ENCODE measurements at places on chromosomes 3 and 15.

DNA sequence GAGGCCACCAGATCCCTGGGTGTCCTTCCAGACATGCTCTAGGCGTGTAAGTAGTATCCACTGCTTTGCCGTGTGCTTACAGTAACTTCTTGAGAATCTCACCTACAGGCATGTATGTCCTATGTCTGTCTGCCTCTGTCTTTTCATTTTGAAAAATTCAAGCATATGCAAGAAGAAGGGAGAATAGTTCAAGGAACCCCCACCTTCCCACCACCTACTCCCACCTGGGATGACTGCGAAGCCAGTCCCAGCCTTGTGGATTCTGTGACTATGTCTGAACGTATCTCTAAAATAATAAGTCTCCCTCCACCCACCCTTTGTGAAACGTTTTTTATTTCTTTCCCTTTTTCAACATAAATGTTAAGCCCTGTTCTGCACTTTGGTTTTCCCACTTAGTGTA, 15.0 kb downstream of the CHST13 start:
- DNase-seq = no peak

- no peak for DNase-seq
Observed at GRCh38 chr3:171731691-171732090, 78.6 kb downstream of the PLD1 start.

DNA sequence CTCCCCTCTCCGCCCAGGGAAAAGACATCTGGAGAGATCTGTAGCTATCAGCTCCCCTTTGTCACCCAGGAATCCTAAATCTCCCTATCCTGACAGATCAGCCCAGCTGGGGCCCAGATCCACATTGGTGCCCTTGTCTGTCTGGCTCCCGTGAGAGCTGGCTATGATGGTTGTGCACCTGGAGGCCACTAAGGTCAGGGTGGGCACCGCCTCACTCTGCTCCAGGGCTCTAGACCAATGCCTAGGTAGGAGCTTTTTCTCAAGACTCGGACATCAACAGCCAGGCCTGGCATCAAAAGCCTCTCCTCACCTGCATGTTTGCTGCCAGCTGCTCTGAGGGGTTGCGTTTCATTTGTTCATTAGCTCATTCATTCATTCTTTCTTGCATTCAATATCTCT, 142.7 kb downstream of the SMAD6 start:
- no peak for DNase-seq

DNA sequence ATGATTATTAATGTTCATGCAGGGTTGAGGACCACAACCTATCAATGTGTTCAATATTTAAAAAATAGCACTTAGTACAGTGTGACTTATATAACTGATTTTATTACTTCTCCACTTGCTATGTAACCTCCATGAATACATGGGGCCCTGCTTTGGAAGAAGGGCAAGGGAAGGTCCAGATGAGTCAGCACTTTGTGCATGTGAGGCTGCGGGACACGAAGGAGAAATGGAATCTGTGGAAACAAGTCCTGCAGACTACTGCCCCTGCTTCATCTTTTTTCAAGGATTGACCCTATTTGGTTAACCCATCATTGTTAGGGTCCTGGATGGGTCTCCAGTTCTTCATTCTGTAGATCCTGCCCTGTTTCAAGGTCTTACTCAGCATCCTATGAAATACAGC, 1.6 kb downstream of the NXPE3 start:
- no peak for DNase-seq

- DNase-seq = no peak
Observed at GRCh38 chr3:13660042-13660874, 111.3 kb downstream of the FBLN2 start.

- DNase-seq = no peak
Observed at GRCh38 chr3:133159498-133160475, 121.6 kb downstream of the TMEM108 start.

GRCh38 chr15:38991701-38992100, 427.1 kb upstream of the RASGRP1 start:
- no peak for DNase-seq

DNA sequence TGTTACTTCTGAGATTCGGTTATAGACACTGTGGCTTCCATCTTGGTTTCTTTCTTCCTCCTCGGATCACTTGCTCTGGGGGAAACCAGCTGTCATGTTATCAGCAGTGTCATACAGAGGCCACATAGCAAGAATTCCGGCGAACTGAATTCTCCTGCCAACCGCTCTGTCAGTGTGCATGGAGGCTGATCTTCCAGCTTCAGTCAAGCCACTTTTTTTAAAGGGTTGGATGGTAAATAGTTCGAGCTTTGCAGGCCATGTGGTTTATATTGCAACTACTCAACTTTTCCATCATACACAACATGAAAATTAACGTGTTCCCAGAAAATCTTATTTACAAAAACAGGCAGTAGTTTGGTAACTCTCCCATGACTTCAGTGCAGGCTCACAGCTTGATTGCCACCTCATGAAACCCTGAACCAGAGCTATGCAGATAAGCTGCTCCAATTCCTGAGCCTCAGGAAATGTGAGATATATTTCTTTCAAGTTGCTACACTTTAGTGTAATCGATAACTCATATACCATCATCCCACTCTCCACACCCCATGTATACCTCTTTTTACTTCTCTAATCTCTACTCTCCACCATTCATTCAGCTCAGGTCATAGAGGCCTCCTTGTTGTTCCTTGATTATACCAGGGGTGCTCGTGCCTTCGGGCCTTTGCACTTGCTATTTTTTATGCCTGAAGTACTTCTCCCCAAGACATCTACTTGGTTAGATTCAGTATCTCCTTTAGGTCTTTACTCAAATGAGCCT, 7.2 kb downstream of the RPL22L1 start:
- no peak for DNase-seq

DNA sequence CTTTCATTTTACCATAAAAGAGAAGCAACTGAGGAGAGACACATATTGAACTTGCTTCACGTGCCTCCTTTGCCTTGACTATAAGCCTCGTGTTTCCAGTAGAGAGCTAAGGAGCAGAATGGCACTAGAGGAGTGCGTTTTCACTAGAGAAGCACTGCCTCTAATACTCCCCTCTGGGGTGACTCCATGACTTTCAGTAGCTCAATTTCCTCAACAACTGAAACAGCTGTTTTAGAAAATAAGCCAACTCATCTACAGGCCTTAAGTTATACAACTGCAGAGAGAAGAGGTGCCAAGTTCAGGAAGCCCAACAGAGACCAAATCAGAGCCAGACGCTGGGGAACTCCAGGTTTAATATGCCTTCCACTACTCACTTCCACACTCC, 1.9 kb downstream of the UBP1 start:
- DNase-seq = no peak

DNA sequence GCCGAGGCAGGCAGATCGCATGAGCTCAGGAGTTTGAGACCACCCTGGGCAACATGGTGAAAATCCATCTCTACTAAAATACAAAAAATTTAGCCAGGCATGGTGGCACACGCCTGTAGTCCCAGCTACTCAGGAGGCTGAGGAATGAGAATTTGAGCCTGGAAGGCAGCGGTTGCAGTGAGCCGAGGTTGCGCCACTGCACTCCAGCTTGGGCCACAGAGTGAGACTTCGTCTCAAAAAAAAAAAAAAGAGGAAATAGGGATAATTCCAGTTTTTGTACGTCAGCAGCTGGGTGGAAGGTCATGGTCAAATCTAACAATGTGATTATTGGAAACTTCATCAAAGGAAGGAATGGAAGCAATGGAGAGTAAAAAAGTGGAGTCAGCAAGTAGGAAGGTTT, 3.1 kb downstream of the CMC1 start:
- no peak for DNase-seq

DNA sequence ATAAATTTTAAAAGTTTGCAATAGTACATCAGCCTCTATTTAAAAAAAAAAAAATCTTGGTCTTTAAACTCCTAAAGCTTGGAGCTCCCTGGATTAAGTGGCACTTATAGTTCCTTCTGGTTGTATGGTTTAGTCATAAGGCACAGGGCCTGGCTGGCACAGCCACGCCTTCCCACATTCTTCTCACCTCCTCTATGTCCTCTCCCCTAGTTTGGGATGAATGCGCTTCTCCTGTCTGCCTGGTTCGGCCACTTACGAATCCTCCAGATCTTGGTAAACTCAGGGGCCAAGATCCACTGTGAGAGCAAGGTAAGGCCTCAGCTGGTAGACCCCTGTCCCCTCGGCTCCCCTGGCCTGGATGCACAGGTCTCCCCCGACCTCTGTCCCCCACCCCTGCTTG, 10.0 kb downstream of the ANKDD1A start:
- DNase-seq = no peak

DNA sequence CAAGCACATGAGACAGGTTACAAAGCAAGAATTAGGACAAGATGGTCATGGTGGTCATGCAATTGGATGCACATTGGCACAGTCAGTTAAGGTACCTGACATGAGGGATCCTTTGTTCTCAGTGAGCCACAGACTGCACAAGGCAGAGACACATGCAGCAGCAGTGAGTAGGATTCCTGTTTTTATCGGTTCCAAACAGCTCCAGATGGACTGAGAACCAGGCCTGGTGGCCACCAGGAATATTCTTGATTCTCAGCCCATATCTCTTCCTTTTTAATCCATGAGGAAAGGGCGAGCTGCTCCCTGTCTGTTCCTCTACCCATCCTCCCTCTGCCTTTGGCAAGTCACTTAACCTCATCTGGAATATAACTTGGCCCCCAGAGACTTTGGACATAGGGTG, 410.8 kb downstream of the GAP43 start:
- no peak for DNase-seq

- DNase-seq = no peak
Observed at GRCh38 chr3:34268032-34268709, 469.7 kb downstream of the PDCD6IP start.

- no peak for DNase-seq
Observed at GRCh38 chr3:157888040-157888439, 218.2 kb downstream of the SHOX2 start.

DNA sequence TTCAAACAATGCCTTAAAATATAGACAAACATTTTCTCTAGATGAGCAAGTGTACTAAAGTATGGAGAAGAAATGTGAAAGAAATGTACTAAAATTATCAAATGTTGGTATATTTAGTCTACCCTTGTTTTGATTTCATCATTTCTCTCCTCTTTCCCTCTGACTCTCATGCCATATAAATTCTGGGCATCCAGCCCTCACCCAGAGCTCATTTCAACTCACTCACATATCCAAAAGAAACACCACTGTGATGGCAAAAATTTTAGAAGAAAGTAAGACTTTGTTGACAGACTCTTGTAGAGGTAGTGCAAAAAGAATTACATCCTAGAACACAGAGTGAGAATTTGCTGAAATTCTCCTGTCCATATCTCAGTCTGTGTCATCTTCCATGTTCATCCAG, 377.8 kb upstream of the SUCLG2 start:
- no peak for DNase-seq

- no peak for DNase-seq
Observed at GRCh38 chr3:153165261-153165681, 3.2 kb downstream of the RAP2B start.

GRCh38 chr3:53716998-53717397, 129.2 kb downstream of the CHDH start:
- DNase-seq = no peak

- DNase-seq = no peak
Observed at GRCh38 chr15:44593042-44593736, 56.2 kb downstream of the EIF3J start.

- no peak for DNase-seq
Observed at GRCh38 chr3:141306276-141306675, 62.0 kb upstream of the ZBTB38 start.

- DNase-seq = no peak
Observed at GRCh38 chr3:65951836-65952505, 86.7 kb downstream of the MAGI1 start.

DNA sequence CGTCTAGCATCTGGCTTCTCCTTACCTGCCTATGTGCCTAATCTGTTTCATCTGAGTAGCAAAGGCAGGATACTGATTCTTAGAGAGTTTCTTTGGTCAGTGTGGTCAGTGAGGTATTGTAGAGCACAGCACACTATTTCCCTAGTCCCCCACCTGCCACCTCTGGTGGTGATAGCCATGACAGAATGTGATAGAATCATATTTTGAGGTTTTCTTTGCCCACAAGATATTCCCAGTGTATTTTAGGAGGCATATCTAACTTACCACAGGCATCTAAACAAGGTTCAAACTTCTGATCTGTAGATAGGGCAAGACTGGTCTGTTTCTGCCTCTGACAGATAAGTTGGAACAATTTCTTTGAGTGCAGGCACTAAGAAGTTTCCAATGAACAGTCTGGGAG, 188.0 kb downstream of the SOX2 start:
- no peak for DNase-seq

- DNase-seq = no peak
Observed at GRCh38 chr3:153602801-153603200, 440.8 kb downstream of the RAP2B start.

DNA sequence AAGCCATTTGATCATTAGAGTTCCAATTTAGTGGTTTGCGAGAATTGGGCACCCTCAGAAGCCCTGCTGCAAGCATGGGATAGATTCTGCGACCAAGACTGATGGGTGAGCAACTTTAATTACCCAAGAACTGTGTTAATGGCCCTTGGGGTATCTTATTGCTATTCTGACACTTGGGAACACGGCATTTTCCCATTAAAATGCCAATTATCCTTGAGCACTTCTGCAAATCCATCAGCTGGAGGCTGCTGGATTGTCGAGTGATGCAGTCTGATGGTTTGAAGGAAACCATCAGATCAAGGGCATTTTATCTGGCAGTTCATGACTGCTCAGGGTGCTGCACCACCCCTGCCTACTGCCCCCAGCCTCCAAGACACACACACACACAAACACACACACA, 183.6 kb upstream of the PROK2 start:
- no peak for DNase-seq
